ENCODE measurements at places on chromosomes 16 and 17.

- DNase-seq, result no peak
These were observed 20.5 kb downstream of the DEXI start for GRCh38 chr16:10921536-10922327.

DNA sequence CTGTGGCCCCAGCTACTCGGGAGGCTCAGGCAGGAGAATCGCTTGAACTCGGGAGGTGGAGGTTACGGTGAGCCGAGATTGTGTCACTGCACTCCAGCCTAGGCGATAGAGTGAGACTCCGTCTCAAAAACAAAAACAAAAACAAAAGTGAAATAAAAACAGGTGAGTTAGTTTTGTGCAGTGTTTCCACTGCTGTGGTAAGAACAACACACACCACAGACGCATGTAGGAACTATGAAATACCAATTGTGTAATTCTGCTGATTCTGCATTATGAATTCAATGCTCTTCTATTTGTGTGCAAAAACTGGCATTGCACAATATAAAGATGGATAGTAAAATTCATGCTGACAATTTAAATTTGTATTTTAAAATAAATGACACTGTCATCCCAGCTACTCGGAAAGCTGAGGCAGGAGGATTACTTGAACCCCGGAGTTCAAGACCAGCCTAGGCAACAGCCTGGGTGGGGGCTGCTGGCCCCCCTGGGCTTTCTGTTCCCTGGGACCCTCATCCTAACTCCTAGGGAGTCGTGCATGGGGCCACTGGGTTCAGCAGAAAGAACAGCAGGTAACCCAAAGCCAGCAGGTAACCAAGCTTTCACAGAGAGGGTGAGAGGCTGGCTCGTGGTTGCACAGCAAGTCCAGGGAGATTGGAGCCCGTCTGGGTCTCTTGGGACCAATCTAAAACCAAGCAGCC lies 10.6 kb upstream of the RHBDF2 start:
- DNase-seq, result no peak

DNA sequence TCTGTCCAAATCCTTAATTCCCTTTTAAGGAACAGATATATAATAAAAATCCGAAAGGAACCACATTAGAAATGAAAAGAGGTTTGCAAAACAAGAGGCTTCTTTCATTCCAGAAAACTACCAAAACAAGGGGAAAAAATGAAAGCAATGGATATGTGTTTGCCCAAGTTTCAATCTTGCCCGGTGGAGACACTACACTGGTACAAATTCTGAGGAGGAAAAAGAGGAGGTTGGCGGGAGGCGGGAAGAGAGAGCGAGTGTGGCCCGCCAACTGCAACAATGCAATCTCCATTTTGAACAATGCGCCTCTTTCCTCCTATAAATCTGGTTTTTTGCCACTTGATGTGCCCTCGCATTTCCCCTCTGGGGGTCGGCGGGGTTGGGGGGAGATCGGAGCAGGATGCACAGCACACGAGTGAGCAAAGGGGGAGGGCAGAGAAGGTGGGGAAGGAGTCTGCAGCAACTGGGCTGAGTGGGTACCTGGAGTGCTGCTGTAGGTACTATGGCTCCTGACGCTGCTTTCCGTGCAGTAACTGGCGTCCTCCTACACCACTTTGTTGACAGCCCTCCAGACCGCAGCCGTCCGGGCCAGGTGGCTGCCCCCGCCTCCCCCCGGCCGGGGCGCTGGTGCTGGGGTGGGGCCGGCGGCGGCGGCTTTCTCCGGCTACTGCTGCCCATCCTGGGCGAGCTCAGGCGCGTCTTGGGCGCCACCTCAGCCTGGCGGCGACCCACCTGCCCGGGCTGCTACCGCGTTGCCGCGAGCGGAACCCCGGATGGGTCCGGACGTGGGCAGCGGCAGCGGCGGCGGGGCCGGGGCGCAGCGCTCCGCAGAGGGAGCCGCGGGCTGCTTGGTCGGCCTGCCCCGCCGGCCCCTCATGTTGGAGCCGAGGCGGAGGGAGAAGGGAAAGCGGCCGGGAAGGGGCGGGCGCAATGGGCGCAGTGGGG lies 93.8 kb upstream of the PLEKHM1 start:
- DNase-seq, result no peak

DNA sequence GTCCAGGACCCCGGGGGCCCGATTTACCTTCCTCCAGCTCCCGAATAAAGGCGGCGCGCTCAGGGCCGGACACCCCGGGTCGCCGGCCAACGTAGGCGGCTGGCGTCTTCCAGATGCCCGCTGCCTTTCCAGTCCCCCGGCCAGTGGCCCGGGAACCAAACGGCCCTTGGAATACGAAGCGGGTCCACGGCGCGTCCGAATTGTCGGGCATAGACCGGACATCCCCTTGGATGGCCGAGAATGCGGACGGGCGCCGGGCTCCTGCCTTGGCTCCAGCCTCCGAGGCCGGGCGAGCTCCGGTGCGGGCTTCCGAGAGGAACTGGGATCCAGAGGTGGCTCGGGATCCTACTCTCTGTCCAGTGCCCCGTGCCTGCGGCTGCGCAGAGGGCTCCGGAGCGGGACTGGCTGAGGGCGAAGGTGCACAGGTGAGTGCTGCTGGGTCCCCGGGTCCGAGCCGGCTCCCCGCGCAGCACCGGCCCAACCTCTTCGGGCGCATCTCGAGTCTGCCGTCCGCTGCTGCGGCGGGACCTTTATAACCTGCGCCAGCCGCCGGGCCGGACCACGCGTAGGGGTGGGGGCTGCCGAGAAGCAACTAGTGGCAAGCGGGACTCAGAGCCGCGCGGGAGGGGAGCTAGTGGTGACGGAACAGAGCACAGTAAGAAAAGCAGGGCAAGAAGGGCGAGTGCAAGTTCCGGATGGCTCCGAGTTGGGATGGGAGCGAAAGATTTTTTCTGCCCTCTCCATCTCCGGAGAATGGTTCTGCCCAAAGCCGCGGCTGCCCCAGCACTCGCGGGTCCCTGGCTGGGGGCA lies at the start of gene HAP1:
Gene HAP1, minus strand, starts transcription at position 505 of the 810 bp plus-strand sequence. Its CDS starts 9 bp downstream, at position 496.
- no peak for DNase-seq

- DNase-seq, result no peak
These were observed 8.1 kb downstream of the DNAJC7 start for GRCh38 chr17:42009170-42009569.

DNA sequence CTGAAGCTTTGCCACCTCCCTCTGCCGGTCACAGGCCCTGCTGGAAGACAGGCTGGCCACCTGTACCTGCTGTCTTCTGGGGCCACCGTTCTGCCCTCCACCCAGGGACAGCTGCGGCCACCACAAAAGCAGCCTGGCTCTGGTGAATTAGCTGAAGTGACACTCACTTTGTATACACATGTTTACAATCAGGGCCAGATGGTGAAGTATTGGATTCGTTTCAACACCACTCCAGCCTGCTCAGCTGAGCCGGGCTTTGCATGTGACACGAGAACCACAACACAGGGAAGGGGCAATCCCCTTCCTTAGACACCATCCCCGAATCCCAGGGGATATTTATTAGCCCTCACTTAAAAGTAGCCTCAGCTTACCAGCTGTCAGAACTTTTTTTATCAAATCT lies 191.5 kb upstream of the RPL38 start:
- DNase-seq, result no peak

DNA sequence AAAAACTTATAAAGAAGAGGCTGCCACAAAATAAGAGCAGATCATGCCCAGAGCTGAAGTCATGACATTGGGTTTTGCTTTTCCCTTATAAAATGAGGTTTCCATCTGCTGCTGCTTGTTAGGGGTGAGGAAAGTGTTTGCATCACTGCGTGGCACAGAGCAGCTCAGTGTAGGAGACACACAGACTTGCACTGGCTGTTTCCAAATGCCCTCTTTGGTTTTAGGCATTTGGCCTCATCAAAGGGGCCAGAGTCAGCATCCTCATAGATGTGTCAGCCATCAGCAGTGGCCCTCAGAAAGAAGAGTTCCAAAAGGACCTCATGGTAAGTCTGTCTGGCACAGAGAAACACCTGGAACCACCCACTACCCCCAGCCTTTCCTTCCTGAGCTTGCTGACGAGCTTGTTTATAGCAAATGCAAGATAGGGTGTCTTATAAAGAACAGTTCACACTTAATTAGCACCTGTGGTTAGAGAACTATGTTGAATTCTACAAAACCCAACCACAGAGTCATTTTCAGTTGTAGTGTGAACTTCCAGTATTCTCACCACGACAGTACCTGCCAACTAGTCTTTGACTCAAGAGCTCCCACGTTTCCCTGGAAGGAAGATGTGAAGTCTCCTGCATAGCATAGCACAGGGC lies 17.0 kb downstream of the VWA3A start:
- DNase-seq, result no peak

DNA sequence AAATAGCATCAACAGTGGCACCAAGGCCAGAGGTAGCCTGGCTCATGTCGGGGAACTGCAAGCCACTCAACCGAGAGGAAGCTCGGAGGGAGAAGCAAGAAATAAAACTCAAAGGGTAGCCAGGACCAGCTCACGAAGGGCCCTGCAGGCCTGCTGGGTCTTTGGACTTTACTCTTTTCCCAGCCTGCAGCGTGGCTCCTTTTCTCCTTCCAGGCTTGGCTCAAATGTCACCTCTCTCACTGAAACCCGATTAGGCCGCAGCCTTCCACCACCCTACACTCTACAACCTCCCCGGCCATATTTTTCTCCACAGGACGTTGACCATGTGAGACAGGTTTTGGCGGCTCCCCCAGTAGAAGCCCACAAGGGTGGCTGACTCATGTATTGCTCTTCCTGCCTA lies 38.1 kb downstream of the CALB2 start:
- DNase-seq, result no peak

GRCh38 chr17:40218006-40218739 lies 931 bp upstream of the WIPF2 start:
- no peak for DNase-seq

DNA sequence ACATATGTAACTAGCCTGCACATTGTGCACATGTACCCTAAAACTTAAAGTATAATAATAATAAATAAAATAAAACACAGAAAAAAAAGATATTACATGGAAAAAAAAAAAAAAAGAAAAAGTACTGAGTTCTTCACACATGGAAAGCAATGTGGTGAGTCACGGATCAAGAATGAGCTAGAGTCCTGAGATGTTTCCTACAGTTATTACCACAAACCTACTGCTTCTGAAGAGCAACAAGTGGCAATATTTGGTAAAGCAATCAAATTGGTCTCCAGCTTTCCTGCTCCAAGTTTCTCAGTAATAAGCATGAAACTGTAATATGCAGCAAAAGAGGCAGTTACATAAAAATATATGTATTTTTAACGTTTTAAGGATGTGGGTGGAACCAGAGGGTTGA lies 223.3 kb upstream of the SALL1 start:
- DNase-seq, result no peak

DNA sequence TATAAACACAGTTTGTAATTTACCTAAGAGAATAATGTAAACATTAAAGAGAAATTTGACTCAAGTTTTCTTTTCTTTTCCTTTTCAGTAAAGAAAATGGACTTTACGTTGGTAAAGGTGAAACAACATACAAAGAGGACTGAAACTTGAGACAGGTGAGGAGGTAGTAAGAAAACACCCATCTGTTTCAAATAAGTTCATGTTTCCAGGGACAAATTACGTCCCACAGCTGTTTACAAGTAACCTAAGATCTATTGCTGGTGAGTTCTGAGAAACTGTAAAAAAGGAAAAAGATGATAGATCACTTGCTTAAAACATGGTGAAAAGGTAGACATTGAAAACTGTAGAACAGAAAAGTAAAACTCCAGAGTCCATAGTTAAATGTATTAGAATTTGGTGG lies 4.8 kb upstream of the ABCA5 start:
- no peak for DNase-seq

GRCh38 chr17:30196504-30196903 lies 39.0 kb downstream of the SLC6A4 start:
- DNase-seq, result no peak

DNA sequence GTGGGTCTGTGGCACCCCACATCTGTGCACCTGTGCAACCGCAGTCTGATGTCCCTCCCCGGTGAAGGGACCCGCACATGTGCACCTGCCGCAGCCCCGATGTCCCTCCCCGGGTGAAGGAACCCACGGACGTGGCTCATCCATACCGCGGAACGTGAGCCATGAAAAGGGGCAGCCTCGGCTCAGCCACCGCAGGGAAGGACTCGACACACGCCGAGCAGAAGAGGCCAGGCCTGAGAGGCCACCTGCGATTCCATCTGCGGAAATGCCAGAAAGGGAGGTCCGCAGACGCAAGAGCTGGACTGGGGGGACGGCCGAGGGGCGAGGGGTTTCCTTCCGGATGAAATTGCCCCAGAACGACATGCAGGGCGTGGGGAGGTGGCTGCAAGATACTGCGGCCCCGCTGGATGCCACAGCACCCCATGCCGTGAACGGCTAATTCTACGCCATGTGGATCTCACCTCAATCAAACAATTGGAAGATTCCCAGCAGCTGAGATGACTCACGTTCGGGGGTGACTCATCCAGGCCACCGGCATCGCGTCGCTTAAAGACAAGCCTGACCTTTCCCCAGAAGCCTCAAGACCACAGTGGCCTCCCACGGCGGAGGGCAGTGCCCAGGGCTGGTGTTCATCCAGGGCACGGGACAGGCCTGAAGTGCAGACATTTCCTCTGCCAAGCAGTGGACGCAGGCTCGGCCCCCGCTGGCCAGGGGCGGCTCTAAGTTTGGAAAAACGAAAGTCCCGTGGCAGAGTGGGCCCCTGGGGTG lies 21.0 kb downstream of the SOX8 start:
- no peak for DNase-seq
